CD8-positive, alpha-beta T cell (primary cell): ENCODE measurements at places on chromosomes 1 and 21. TPM values are rescaled to one million over a fixed set of nuclear protein-coding genes. Genes with fewer than 3 reads are reported as not detected.
A peak's percentile ranks its signal among the peaks of the same experiment; 100 is the strongest.

DNA sequence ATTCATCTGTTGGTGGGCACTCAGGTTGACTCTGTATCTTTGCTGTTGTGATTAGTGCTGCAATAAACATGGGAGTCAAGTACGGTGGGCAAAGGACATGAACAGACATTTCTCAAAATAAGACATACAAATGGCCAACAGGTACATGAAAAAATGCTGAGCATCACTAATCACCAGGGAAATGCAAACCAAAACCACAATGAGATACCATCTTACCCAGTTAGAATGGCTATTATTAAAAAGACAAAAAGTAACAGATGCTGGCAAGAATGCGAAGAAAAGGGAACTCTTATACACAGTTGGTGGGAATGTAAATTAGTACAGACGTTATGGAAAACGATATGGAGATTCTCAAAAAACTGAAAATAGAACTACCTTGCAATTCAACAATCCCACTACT is 98.9 kb downstream of the TMEM53 start:
- no peak for DNase-seq

GRCh38 chr1:35809114-35810095 is 1.6 kb downstream of the AGO4 start:
- no peak for DNase-seq

DNA sequence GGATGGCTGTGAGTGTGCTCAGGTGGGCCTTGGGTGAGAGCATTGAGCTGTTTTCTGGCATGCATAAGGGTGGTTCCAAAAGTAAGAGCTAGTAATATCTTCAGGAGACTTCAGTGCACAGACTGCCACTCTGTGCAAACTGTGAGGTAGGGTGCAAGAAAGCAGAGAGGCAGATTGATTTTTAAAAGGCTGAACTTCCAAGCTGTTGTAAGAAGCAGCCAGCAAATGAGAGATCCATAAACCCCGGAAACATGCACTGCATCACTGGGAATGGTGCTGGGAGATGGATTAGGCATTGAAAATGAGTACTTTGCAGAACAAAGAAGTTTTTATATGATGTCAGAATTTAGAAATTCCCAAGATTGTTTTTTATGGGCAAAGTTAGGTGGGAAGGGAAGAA is 255.4 kb downstream of the TNR start:
- no peak for DNase-seq

GRCh38 chr1:6832531-6833188 is 47.4 kb downstream of the CAMTA1 start:
- no peak for DNase-seq

GRCh38 chr1:80468356-80468755 is 1332.4 kb upstream of the ADGRL2 start:
- DNase-seq, result no peak

DNA sequence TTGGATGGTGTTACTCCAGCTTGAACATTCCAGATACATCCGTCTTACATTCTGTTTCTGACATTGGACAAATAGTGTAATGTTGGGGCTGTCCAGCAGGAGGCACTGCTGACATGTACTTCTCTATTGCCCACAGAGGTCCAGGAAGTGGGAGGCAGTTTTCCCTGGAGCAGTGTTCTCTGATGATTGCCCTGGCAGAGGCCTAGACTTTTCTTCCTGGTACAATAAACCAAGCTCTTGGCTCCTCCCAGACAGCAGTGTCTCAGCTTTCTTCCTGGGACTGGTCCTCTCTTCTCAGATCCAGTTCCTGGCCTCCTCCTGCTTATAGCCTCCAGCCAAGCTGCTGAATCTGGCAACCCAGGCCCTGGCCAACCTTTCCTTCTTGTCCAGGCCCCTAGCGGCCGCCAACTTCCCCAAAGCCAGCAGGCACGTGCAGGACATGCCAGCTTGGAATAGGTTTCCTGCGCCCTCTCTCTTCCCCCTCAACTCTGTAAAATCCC is 14.9 kb upstream of the IFNLR1 start:
- peak; percentile 60 for DNase-seq

MROH7 gene
- total RNA-seq, result not detected

GRIK3 gene
- not detected for total RNA-seq

FGR gene
- 2.5 TPM for total RNA-seq

GBP2 gene
- 125 TPM for total RNA-seq

MFAP2 gene
- not detected for total RNA-seq

AKR1A1 gene
- total RNA-seq, result 27.2 TPM

IL20 gene
- total RNA-seq, result not detected

RABGGTB gene
- total RNA-seq, result 193 TPM

FNDC7 gene
- 0.19 TPM for total RNA-seq

BATF3 gene
- not detected for total RNA-seq
